Prostate gland (tissue), 2 donors: ENCODE measurements at places on chromosomes 1 and 21. TPM values are rescaled to one million over a fixed set of nuclear protein-coding genes. Genes with fewer than 3 reads are reported as not detected.

OLFML2B gene
- total RNA-seq: 3.2 TPM

GNG4 gene
- total RNA-seq: 47.7 TPM

SLC9C2 gene
- total RNA-seq: 40.6 TPM

TDRD5 gene
- 7.6 TPM for total RNA-seq

CHIA gene
- not detected for total RNA-seq

GRIK1 gene
- not detected for total RNA-seq

DNA sequence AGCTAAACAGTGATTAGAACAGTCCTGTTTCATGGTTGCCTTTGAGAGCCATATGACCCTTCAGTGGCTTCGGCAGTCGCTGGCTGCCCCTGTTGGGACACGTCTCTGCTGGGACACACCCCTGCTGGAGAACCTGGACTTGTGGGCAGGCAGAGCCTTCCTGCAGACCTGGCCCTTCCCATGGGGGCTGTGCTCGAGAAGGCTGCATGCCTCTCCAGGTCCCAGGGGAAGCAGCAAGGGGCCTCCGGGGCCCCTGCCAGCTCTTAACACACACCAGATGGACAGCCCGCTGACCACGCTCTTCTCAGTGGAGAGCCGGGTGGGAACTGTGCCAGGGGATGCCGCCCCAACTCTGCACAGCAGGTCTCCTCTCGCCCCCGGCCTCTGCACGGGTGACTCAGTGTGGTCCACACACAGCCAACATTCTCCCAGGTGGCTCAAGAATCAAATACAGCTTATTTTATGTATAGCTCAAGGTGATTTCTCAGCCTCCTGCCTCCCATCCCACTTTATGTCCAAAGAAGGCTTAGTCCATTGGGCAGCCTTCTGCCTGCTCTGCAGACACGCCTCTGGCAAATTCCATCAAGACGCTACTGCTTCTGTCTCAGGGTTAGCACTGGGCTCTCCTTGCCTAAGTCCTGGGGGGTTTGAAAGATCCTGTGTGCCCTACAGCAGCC, 450.8 kb downstream of the KIF26B start:
- no peak overlapping the region for H3K4me3 ChIP-seq
- H3K27me3 ChIP-seq: no peaks in the 10 kb centered on the region
- DNase-seq: no peak
- no peaks in the 10 kb centered on the region for H3K4me1 ChIP-seq
- H3K27ac ChIP-seq: no peak overlapping the region

DNA sequence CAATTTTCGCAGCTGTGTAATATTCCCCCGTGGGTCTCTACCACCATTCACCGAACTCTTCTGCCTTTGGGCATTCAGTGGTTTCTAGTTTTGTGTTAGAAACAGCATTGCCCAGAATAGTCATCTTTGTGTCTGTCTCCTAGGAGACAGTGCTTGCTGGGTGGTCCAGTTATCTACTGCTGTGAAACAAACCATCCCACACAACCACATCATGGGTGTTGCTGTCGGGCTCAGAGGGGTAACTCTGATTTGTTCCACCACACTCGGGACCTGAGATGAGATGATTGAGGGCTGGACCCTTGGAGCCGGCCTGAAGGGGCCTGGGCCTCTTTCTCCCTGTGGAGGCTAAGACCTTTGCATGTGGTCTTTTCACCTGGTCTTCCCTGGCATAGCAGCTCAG, 427.2 kb upstream of the VAMP3 start:
- no peaks in the 10 kb centered on the region for H3K27me3 ChIP-seq
- no peak overlapping the region for H3K4me3 ChIP-seq
- H3K27ac ChIP-seq: no peak overlapping the region
- DNase-seq: no peak
- no peaks in the 10 kb centered on the region for H3K36me3 ChIP-seq

DNA sequence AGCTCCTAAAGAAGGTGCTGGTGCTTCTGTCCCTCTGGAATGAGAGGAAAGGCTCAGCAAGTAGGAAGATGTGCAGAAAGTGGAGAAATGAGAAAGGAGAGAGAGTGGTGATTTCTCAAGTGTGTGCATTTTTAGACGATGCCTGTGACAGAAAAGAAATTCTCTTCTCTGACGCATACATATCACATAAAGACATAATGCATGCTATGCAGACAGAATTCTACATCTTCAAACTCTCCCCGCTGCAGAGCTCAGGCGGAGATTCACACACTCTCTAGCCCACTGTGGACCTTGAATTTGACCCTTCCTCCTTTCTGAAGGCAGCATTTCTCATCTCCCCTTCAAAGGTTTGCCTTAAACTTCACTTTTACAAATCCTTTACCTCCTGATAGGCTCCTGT, 52.0 kb upstream of the CAMK1G start:
- no peaks in the 10 kb centered on the region for H3K27me3 ChIP-seq
- no peak overlapping the region for H3K4me3 ChIP-seq

- H3K4me3 ChIP-seq: no peak overlapping the region
- H3K36me3 ChIP-seq: no peaks in the 10 kb centered on the region
- no peaks in the 10 kb centered on the region for H3K27me3 ChIP-seq
- DNase-seq: no peak
Observed at GRCh38 chr1:99727575-99728185, 38.8 kb downstream of the FRRS1 start.

DNA sequence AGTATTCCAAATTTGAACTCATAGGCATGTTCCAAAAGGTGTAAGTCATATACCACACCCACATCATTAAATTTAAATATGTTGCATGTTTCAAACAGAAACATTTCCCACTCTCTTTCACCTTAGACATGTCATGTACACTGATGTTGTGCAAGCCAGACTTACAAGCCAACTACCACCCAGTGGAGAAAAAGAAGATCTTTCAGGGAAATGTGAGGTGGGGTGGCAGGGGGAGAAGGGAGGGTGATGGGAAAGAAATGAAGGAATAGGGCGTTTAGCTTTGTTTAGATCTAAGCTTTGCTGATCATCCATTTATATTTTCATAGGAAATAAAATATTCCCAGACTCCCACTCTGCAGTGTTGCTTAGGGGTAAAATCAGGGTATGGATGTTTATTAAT, 1.6 kb downstream of the NEGR1 start:
- H3K27ac ChIP-seq: no peak overlapping the region
- no peak overlapping the region for H3K4me3 ChIP-seq
- no peaks in the 10 kb centered on the region for H3K36me3 ChIP-seq
- no peaks in the 10 kb centered on the region for H3K4me1 ChIP-seq
- DNase-seq: no peak

- DNase-seq: no peak
- no peaks in the 10 kb centered on the region for H3K4me1 ChIP-seq
- H3K36me3 ChIP-seq: no peaks in the 10 kb centered on the region
- H3K27ac ChIP-seq: no peak overlapping the region
Observed at GRCh38 chr1:106055855-106056254, 1000.6 kb upstream of the PRMT6 start.

DNA sequence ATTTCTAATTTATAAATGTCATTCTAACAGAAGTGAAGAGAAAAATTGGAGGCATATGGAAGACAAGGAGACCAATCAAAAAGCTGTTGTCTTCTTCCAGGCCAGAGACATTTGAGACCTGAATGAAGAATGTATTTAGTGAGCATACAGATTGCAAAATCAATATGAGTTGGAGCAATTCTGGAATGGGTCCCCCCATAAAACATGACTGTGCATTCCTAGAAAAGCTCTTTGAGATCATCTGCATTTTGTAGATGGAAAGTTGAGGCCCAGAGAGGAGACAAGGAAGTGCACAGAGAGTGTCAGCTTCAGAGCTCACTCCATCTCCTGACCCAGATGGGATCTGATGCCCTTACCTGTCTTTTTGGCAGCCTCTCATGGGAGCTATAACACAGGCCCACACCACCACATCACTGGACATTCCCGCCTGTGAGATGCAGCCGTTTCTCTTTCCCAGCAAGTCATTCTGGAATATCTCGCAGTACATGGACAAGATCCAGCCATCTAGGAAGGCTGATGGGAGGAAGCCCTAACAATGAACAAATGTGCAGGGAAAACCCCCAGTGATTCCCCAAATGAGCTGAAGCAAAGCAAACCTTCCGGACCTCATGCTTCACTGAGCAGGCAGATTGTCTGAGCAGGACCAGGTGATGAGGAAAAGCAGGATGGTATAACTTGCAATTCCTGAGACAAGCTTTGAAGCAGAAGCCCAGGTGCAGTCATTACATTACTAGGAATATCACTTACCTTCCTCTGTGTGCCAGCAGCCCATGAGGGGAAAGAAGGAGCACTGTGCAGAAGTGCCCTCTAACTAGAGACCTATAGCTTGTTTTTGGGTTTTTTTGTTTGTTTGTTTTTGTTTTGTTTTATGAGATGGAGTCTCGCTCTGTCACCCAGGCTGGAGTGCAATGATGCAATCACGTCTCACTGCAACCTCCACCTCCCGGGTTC, 445.6 kb downstream of the PLPP3 start:
- H3K27me3 ChIP-seq: no peaks in the 10 kb centered on the region
- no peak overlapping the region for H3K27ac ChIP-seq
- DNase-seq: no peak
- H3K4me3 ChIP-seq: no peak overlapping the region

GRCh38 chr1:61046434-61046833, 35.9 kb upstream of the NFIA start:
- H3K27me3 ChIP-seq: no peaks in the 10 kb centered on the region
- no peak for DNase-seq
- H3K4me3 ChIP-seq: no peak overlapping the region
- no peaks in the 10 kb centered on the region for H3K36me3 ChIP-seq
- H3K27ac ChIP-seq: no peak overlapping the region

- H3K27ac ChIP-seq: peak overlapping the region; percentile 0
- H3K4me3 ChIP-seq: no peak overlapping the region
- no peaks in the 10 kb centered on the region for H3K27me3 ChIP-seq
- no peaks in the 10 kb centered on the region for H3K36me3 ChIP-seq
- H3K4me1 ChIP-seq: peaks cover 13% of the 10 kb centered on the region
- no peak for DNase-seq
Observed at GRCh38 chr1:1441002-1441888, 5.8 kb downstream of the VWA1 start.

DNA sequence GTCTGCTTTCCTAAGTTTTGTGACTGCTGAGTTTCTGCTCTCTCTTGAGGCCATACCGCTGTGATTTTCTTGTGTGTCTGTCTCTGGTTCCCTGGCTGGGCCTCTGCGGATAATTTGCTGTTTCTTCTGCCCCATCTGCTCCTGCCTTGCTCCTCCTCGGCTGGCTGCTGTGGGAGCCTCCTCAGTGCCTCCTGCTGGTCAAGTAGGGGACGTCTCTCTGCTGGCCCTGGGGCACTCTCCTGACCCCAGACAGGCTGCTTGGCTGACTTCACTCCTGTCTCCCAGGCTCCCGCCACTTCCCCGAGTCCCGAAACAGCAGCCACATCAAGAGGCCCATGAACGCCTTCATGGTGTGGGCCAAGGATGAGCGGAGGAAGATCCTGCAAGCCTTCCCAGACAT, 28.5 kb downstream of the ETNK2 start:
- no peak overlapping the region for H3K27ac ChIP-seq
- H3K27me3 ChIP-seq: no peaks in the 10 kb centered on the region
- peaks cover 17% of the 10 kb centered on the region for H3K36me3 ChIP-seq
- no peak for DNase-seq
- H3K4me1 ChIP-seq: peaks cover 17% of the 10 kb centered on the region
- H3K4me3 ChIP-seq: no peak overlapping the region

GRCh38 chr1:164765557-164765956, 206.6 kb downstream of the PBX1 start:
- H3K27me3 ChIP-seq: no peaks in the 10 kb centered on the region
- no peaks in the 10 kb centered on the region for H3K36me3 ChIP-seq
- H3K4me3 ChIP-seq: no peak overlapping the region
- no peak for DNase-seq
- no peaks in the 10 kb centered on the region for H3K4me1 ChIP-seq

- DNase-seq: no peak
- no peaks in the 10 kb centered on the region for H3K27me3 ChIP-seq
- H3K4me3 ChIP-seq: no peak overlapping the region
Observed at GRCh38 chr1:241924080-241924808, 33.3 kb upstream of the BECN2 start.

DNA sequence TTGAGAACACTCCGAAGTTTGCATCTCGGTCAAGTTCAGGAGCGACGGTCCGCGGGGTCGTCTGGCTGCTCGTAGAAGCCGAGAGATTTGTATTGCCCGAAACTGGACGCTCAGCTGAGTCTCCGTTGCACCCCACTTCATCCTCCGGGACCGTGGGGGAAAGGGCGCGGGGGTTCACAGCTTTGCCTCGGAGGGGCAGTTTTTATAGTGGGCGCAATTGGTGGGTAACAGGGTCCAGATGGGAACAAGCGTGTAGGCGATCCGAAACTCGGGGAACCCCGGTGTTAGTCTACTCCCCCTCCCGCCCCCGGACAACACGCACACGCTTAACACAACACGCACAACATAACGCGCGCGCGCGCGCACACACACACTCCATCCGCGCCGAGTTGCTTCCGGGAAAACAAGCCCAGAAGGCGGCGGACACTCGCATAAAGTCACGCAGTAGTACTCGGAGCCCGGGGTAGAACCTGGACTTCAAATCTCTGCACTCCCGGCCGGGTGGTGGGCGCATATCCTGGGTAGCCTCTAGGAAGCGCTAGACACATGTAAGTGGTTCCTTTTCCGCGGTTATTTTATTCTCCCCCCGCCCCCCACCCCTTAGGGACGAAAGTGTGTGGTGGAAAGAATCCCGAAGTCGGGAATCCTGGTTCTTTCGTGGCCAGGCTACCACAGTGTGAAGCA, 1.1 kb upstream of the JUN start:
- peak; percentile 85 for DNase-seq
- H3K27me3 ChIP-seq: no peaks in the 10 kb centered on the region
- no peaks in the 10 kb centered on the region for H3K36me3 ChIP-seq
- H3K4me3 ChIP-seq: peak overlapping the region; percentile 91
- H3K27ac ChIP-seq: peak overlapping the region; percentile 99
- H3K4me1 ChIP-seq: no peaks in the 10 kb centered on the region

GRCh38 chr1:74693473-74693872, 19.9 kb upstream of the ERICH3 start:
- H3K4me3 ChIP-seq: no peak overlapping the region
- DNase-seq: no peak
- no peak overlapping the region for H3K27ac ChIP-seq
- H3K4me1 ChIP-seq: peaks cover 2% of the 10 kb centered on the region
- H3K36me3 ChIP-seq: no peaks in the 10 kb centered on the region

- no peak overlapping the region for H3K27ac ChIP-seq
- no peaks in the 10 kb centered on the region for H3K36me3 ChIP-seq
- DNase-seq: no peak
- no peak overlapping the region for H3K4me3 ChIP-seq
- no peaks in the 10 kb centered on the region for H3K27me3 ChIP-seq
Observed at GRCh38 chr1:241097479-241097878, 259.5 kb downstream of the RGS7 start.
